Cortex of kidney (tissue), 1 donor: ENCODE measurements at places on chromosomes 6 and 20.

GRCh38 chr6:32940656-32941213 lies at the start of gene HLA-DMB:
HLA-DMB (minus strand) TSS chr6:32941028; CDS start chr6:32940807, 221 bp downstream.
- DNase-seq = no peak

GRCh38 chr6:25682324-25682723 lies 30.3 kb downstream of the SCGN start:
- no peak for DNase-seq

DNA sequence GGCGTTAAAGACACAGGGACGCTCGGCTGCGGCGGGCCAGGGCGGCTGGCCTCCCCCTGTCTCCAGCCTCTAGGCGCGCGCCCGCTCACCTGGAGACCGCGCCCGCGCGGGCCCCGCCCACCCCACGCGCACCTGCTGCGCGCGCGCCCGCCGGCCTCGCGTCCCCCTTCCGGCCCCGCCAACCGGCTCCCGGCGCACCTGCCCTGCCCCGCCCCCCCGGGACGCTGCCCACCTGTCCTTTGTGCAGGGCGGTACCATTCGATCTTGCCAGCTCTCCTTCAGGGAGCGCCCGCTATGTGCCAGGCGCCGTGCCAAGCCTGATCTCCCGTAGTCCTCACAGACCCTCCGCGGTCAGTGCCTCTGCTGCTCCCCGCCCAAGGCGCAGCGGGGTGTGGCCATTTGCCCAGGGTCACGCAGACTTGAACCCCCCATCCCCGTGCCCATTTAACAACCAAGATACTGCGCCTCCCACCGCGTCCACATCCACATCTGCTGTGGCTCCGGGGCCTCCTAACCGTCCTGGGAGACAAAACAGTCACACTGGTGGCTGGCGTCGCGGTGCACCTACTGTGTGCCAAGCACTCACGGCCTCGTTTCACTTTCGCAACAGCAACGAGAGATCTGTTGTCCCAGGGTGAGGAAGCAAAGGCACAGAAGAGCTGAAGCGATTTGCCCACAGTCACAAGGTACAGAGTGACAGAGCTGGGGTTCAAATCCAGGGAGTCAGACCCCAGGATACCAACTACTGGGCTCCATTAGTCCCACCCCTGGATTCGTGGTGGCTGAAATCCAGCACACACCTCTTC lies 48.1 kb downstream of the NOL4L start:
- no peak for DNase-seq

DNA sequence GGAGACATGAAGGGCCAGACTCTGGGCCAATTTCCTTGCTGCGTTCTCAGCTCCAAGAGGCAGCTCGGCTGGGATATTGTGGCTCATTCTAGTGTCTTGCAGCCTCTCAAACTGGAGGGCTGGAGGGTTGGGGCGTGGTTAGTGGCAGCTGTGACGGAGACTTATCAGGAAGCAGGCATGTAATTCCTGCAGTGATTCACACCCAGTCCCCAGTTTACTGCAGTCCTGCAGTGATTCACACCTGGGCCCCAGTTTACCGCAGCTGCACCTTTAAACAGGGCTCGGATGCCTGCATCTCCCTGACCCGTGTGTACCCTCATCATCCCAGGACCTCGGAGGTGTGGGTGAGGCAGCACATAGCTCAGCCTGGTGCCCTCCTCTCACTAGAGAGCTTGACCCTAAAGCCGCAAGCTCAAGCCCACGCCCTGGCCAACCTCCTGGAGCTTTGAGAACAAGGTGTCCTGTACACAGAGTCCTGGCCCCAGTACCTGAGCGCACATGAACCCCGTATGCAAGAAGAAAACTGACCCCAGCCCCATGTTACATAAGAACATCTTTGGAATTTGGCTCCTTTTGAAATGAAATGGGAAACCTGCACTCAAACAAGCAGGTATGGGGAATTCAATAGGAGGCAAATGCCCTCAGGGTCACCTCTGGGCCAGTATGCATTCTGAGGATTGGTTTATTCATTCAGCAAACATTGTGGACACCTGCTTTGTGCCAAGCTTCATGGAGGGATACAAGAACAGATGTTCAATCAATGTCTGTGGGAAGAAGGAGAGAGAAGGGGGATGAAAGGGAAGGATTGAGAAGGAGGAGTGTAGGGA lies 55.3 kb upstream of the FAM83D start:
- no peak for DNase-seq

DNA sequence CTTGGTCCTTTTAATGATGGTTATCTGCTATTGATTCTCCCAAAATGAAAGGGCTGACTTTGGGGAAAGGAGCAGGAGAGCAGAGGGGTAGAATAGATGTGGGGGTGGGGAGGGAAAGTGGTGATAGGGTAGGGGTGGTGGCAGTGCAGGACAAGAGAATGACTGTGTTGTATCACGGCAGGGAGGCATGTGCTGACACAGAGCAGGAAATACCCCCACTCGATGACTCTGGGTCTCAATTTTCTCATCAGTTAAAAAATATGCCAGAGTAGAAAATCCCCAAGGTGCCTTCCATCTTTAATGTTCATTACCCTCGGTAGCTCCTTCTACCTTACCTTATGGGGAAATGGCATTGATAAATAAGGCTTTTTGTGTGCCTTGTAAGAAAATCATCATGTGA lies 79.0 kb upstream of the ATXN1 start:
- DNase-seq = no peak

GRCh38 chr6:134415656-134416055 lies 97.7 kb upstream of the SGK1 start:
- no peak for DNase-seq

DNA sequence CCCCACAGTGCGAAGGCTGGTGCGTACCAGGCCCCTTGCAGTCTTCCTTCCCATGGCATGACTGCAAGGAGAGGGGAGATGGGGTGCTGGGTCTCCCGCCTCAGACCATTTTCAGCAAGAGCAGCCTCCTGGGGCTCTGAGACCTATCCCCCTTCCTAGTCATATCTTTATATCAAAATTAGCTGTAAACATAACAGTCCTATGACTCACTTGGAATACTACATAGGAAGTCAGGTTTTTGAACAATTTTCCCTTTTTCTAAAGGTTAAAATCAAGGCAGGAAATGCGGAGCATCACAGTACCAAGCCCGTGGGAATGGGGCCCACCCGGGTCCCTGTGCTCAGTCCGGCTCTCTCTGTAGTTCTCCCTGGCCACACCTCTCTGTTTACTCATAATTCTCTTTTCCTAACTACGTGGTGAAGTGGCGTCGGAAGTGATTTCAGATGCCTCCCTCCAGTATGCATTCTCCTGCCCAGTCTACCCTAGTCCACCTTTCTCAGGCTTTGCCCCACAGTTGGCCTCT lies 109.8 kb upstream of the TMEM170B start:
- no peak for DNase-seq

- no peak for DNase-seq
Observed at GRCh38 chr6:21537637-21538036, 55.9 kb upstream of the SOX4 start.

GRCh38 chr20:15544742-15545141 lies 1028.5 kb downstream of the KIF16B start:
- DNase-seq = no peak

- DNase-seq = no peak
Observed at GRCh38 chr6:97222903-97223302, 60.1 kb downstream of the MMS22L start.

DNA sequence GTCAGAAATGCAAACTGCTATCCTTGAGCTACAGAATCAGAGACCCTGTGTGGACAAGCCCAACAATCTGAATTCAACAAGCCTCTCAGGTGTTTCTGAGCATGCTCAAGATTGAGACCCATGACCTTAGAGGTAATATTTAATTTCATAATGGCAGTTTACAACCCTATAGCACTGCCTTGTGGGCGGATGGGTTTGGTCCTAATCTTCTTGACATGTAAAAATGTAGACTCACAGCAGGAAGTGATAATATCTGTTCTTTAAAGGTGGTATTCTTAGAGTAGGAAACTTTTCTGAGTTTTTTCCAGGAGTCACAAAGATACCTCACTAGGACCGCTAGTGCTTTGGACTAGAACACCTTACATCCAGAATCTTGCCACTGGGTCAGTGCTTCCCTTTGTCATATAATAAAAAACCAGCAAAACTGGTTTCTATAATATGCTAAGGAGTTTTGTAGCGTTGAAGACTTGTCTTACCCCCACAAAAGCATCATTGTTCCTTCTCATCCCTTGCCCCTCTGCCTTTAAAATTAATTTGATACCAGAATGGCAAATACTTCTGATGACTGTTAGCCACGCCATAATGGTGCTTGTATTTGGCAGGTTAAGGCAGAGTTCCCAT lies 52.6 kb downstream of the E2F3 start:
- no peak for DNase-seq

DNA sequence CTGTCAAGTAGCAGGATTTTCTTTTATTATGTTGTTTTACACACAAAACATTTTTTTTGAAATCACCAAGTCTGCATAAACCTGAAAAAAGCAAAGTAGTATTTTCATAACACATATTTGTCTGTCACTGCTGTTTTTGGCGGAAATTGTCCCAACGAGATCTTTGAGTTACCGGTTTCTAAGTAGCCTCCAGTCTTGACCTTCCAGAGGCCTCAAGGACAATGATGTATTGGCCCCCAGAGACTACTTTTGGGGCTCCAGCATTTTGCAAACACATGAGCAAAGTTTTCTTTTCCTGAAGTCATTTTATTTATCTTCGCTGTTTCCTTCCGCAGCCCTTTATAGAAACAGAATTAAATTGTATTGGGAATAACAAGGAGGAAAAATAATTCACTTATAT lies 862.6 kb downstream of the KIF16B start:
- DNase-seq = no peak

DNA sequence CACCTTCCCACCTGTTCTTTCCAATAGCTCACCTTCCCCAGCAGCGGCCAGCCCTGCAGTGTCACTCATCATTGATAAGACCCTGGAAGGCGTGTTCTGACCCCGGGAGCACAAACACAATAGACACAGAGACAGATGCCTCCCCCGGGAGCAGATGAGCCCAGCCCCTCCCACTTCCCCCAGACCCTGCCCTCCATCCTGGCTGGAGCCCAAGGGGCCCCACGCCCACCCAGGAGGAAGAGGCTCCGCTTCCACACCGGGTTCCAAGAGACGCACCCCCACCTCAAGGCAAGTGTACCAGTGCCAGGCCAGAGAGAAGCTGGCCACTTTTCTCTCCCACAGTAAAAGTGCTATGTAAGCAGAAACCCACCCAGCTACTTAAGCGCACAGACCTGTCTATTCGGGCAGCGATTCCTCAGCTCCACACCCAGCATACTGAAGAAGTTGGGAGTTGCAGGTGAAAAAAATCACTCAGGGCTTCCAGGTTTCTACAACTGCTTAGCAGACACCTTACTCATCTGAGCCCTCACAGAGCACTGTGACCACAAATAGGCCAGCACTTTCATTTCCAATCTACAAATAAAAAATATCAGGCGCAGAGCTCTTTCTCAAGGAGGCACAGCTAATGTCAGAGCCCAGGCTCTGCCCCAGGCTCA lies 93.4 kb upstream of the NXT1 start:
- no peak for DNase-seq

- no peak for DNase-seq
Observed at GRCh38 chr20:33914919-33915318, 78.8 kb upstream of the RALY start.

GRCh38 chr6:24225838-24226237 lies 99.8 kb downstream of the NRSN1 start:
- DNase-seq = no peak

DNA sequence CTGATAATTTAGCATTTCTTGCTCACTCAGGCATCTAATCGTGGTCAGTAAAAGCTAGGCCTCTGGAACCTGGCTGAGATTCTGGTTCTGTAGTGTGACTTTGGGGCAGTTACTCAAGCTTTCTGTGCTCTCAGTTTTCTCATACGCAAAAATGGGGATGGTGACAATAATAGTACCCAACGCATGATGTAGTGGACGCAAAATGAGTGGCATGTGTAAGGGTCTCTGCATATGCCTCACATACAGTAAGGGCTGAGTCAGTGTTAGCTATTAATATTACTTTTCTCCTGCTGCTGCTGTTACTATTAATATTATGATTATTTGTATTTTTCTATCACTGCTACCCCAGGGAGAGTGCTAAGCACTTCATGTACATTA lies 686 bp downstream of the GINS1 start:
- DNase-seq = no peak

GRCh38 chr20:25296094-25297093 lies 48.5 kb downstream of the PYGB start:
- DNase-seq = no peak

DNA sequence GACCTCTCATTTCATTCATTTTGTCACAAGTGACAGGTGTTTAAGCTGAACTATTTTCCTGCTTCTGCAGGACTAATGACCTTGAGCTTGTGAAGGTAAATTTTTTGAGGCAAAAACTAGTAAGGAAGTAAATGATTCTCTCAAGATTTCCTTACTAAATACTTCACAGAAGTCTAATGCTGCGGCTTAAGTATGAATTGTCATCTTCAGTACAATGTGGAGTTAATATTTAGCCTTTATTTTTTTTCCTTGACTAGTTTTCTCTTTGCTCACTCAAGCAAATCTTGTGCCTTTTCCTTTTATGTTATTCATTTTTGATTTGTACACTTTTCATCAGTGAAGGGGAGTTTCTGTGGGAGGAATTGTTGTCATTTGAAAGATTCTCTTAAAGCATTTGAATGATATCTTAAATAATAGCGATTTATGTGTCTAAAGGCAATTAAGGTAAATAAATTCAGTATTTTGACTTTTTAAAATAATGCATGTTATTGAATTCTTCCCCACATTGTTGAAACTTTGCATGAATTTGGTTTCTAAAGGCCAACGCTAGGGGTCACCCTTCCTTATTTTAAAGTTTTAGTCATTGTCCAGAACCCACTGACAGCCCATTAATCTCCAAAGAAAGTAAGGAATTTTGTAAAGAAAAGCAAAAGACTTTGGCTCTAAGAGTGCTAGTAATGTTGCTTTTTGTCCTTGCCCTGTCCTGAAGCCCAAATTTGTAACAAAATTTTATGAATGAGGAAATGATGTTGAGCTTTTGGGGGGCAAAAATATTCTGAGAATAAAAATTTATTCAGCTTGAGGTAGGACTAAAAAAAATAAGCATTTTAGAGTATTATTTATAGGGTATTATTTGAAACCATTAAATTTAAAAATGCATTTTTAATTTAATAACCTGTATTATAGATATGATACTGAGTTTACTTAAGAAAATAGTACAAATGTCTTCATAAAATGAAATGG lies 157.4 kb upstream of the LAMA2 start:
- no peak for DNase-seq

DNA sequence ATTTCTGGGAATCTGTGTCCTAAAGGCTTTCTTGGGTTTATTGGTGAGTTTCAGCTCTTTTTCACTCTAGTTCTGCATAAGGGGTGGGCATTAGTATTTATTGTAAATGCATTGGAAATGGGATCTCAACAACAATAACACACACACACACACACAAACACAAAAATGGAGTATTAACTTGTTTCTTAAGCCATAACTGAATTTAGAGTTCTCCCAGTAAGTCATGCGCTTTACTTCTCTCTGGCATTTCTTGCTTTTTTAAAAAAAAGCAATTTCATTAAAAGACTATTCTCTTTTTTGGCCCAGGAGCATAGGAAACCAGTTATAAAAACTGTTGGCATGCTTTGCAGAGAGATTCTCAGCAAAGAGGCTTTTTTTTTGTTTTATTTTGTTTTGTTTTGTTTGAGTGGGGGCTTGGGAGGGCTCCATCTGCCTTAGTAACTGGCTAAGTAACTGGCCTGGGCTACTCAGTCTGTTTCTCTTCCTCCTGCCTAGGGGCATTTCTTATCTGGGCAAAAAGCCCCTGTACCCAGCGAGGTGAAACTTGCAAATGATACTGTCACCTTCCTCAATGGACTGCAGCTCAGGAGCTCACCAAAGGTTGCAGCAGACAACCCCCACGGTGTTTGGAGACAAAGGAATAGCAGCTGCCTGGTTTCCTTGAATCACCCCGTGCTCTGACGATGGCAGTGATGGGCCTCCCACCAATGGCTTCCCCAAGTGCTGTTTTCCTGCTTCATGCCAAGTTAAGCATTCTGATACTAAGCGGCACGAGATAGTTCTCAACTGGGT lies 128.5 kb downstream of the BCAS1 start:
- no peak for DNase-seq

- no peak for DNase-seq
Observed at GRCh38 chr6:10406556-10406955, 8.3 kb downstream of the TFAP2A start.
